LHCN-M2 (cell line): ENCODE measurements at places on chromosomes 5 and 9. TPM values are rescaled to one million over a fixed set of nuclear protein-coding genes. Genes with fewer than 3 reads are reported as not detected.
A peak's percentile ranks its signal among the peaks of the same experiment; 100 is the strongest.

ADAMTSL1 gene
- 74.5 and 85.1 TPM in 2 replicates for total RNA-seq

CNTFR gene
- not detected in 2 replicates for total RNA-seq

DNA sequence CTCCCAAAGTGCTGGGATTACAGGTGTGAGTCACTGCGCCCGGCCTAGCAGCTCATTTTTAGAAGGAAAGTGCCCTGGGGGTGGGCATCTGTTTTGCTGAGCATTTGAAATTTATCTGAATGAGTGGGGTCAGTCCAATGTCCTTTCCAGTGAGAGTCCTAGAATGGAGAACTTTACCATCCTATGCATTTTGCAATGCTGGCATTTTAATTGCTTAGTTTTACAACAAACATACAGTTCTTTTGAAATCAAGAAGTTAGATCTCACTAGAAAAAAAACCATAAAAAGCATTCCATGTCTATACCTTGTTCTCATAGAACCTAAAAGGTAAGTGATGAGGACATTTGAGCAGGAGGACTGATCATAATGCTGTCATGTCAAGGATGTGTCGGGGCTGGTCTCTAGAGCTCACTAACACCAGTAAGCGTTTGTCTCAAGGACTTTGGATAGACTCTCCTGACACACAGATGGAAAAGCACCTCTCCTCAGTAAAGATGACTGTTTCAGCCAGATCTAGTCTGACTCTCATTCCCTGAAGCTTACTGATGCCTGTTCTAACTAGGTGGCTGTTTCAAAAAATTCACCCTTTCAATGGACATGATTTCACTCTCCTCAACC is 83.9 kb downstream of the DCP2 start:
- no peak for DNase-seq

DNA sequence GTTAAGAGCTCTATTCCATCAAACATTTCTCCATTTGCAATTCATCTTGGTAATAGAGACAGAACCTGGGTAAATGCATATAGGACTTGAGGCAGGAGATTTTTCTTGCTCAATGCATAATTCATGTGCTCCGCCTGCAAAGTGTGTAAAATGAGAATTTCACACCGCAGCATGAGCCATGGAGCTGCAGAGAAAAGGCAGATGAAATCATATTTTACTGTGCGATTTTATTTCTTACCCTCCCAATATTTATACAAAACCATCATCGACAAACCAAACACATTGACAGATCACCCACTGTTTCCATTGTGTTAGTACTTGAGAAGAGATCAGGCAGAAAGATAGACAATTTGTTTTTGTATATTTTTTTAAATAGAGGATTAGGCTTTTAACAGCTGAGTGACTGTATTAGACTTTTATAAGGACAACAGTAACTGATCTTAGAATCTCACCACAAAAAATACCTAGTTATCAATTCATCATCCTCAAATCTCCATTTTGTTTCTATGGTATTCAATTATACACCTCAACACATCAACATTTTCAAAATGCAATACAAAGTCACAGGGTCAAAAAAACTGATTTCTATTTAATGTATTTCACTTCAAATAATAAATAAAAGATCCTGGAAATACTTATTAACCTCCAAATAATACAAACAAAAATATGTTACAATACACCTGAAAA is 191.1 kb downstream of the AP3B1 start:
- DNase-seq: no peak

DNA sequence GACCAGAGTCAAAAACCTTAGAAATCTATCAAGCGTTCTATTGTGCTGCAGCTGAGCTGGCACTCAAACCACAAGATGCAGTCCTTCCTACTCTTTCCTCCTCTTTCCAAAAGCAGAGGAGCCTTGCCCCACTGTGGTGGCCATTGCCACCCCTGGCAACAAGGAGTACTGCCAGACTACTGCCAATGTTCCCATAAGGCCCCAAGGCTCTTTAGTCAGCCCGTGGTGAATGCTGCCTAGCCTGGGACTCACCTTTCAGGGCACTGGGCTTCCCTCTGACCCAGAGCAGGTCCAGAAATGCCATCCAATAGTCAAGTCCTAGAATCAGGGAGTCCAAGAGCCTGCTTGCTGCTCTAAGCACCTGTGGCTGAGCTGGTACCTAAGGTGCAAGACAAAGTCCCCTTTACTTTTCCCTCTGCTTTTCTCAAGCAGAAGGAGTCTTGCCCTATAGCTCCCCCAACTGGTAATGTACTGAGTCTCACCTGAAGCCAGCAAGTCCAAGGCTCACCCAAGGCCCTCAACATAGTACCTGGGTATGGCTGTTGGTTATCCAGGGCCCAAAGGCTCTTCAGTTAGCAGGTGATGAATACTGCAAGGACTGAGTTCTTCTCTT is 219.4 kb downstream of the ATPSCKMT start:
- DNase-seq: peak; percentile 12

- DNase-seq: no peak
Observed at GRCh38 chr5:148085977-148086705, 22.4 kb downstream of the SPINK5 start.

- DNase-seq: peak; percentile 31
Observed at GRCh38 chr9:110025551-110026170, 182.3 kb downstream of the C9orf152 start.

DNA sequence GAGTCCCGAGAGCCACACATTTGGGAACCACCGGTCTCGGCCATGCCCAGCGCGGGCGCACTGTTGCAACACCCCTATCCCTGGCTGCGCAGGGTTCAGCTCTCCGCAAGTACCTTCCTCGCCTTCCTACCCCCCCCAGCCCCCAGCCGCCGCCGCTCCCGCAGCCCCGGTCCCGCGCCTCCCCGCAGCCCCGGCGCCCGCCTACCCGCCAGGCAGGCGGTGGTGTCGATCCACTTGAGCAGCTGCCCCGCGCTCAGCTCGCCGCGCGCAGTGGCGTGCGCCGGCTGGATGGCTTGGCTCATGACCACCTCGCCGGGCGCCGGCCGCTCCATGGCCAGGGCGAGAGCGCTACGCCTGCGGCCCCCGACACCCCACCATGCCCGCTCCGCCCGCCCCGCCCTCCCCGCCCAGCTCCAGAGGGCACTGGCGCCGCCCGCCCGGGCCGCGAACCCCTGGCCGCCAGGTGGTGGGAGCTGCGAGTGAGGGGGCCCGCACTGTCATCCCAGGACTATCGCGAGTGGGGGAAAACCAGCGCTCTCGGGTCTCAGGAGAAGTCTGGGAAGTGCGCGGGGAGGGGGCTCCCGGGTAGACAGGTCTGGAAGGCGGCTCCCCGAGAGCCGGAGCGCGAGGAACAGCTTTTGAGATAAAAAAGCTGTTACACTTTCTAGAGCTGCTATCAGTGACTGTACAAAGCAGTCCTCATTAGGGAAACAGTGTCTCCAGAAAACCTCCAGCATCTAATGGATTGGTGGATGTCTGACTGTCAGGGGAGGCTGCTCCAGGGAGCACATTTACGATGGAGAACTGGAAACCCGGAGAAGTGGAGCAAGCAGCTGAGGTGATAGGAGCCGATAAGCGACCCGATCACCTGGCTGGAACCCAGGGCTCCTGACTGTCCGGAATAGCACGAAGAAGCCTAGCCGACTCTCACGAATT is at the start of gene ACOT12:
ACOT12 (minus strand) TSS at position 352 of the 936 bp plus-strand sequence; CDS start at position 332, 20 bp downstream.
- DNase-seq: peak; percentile 15

DNA sequence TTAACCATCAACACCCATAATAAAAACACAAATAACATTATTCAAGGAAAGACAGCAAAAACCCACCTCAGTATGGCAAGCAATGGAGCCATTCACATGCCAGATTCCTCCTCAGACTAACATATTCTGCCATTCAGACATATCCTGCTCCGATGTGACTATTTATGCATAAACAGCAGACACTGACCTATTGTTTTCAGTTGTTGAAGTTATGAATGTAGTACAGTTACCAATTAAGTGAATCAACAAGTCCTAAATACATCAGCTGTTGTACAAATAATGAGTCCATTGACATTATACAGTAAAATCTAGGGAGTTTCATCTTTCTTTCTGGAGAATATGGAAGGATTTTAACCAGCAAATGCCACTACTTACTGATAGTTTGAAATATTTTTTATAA is 131.7 kb downstream of the DENND1A start:
- no peak for DNase-seq

- DNase-seq: no peak
Observed at GRCh38 chr5:180171568-180172094, 37.4 kb downstream of the RASGEF1C start.

GRCh38 chr5:150142959-150143349 is 12.7 kb downstream of the PDGFRB start:
- DNase-seq: peak; percentile 94

DNA sequence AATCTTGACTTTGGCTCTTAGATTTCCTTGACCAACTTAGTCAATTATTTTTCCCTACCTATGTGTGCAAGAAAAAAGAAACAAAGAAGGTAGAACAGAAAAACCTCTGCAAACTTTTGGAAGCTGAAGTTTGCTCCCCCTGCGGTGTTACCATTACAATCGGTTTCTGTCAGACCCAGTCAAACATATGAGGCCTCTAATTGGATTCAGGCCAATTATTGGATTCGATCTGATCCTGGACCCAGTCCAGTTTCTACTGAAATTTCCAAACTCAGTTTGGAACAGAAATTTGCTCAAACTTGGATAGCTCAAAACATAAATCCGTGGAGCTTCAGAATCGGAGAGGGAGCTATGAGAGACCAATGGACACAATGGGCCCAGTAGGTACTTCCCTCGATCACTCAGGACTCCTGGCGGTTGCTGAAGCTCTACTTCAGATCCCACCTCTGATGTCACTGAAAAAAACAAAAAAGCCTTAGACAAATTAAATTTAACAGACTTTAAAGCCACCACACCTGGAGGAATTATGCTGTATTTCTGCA is 523.9 kb downstream of the DMRTA1 start:
- no peak for DNase-seq

- no peak for DNase-seq
Observed at GRCh38 chr5:10734037-10734709, 26.9 kb downstream of the DAP start.
